ENCODE measurements at places on chromosomes 7 and 10. TPM values are rescaled to one million over a fixed set of nuclear protein-coding genes. Genes with fewer than 3 reads are reported as not detected.

The KCNIP2 gene
- total RNA-seq: 2.5 TPM

The ZNF722 gene
- total RNA-seq: not detected

GRCh38 chr10:123771877-123772644 lies 105.9 kb downstream of the GPR26 start:
- no peak for DNase-seq

The KIAA1549 gene
- 5.7 TPM for total RNA-seq

- DNase-seq: peak; percentile 56
Measured at GRCh38 chr10:97407211-97407951, 6.2 kb upstream of the RRP12 start.

The CALHM3 gene
- not detected for total RNA-seq
